Neural crest cell (in vitro differentiated cells): ENCODE measurements at places on chromosomes 5 and 9. TPM values are rescaled to one million over a fixed set of nuclear protein-coding genes. Genes with fewer than 3 reads are reported as not detected.

Gene IL9
- total RNA-seq = not detected in 2 replicates

Gene C9orf153
- total RNA-seq = 0.19 and 0.34 TPM in 2 replicates

Gene RCL1
- 12.7 TPM in 2 replicates for total RNA-seq

Gene TXNDC8
- total RNA-seq = not detected in 2 replicates

Gene DCANP1
- total RNA-seq = not detected in 2 replicates

Gene SLC34A1
- 0.16 TPM in 1 of 2 replicates, not detected in the other for total RNA-seq

Gene GABRA6
- total RNA-seq = not detected in 2 replicates

Gene NOXA1
- 0.89 and 0.98 TPM in 2 replicates for total RNA-seq

Gene GHR
- 0.27 and 0.61 TPM in 2 replicates for total RNA-seq

- no peak for DNase-seq
- peaks cover 2% of the 10 kb centered on the region for H3K36me3 ChIP-seq
- H3K4me1 ChIP-seq = peaks cover 5% of the 10 kb centered on the region
- H3K27me3 ChIP-seq = no peaks in the 10 kb centered on the region
- no peak overlapping the region for H3K27ac ChIP-seq
Observed at GRCh38 chr9:125532412-125532811, 174.6 kb downstream of the MAPKAP1 start.

GRCh38 chr9:5750569-5750968 is 82.3 kb downstream of the ERMP1 start:
- DNase-seq = no peak
- H3K4me3 ChIP-seq = no peak overlapping the region
- no peaks in the 10 kb centered on the region for H3K4me1 ChIP-seq
- H3K27me3 ChIP-seq = no peaks in the 10 kb centered on the region
- no peak overlapping the region for H3K27ac ChIP-seq

- peaks cover 29% of the 10 kb centered on the region for H3K27me3 ChIP-seq
- no peak overlapping the region for H3K27ac ChIP-seq
- no peaks in the 10 kb centered on the region for H3K36me3 ChIP-seq
- DNase-seq = no peak
Observed at GRCh38 chr5:176847726-176848290, 37.4 kb downstream of the UNC5A start.

DNA sequence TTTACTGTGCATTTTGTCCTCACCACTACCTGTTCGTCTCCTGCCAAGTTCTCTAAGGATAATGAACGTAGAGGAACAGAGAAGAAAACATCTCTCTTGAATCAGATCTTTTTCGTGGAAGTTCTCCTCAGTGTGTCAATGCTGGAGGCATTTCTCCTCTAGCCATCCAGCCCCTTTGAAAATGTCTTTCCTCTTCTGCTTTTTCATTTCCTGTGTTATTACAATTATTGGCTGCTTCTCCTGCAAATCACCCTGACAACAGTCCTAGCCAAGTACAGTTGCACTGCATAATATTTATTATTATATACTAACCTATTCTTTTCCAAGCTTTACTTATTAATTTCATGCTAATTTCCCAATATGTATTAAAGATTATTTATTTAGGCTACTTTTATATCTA is 61.8 kb upstream of the TRPM3 start:
- H3K4me1 ChIP-seq = no peaks in the 10 kb centered on the region
- H3K36me3 ChIP-seq = no peaks in the 10 kb centered on the region
- H3K27me3 ChIP-seq = no peaks in the 10 kb centered on the region
- no peak overlapping the region for H3K27ac ChIP-seq

DNA sequence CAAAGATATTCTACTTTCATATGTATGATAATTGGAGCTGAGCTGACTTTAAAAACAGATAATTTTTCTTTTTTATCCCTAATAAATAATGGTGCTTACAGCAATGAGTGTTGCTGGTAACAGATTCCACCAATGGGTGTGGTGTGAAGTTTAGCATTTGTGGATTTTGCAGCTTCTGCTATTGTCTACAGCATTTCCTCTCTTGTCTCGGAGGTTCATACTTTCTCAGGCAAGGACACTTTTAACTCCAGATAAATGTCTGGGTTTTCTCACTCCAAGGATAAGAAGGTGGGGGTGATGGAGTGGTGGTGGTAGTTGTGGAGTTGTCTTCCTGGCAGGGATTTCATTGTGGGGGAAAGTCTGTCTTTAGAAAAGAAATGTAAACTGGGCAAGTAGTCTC is 120.0 kb upstream of the CDKN2B start:
- H3K4me1 ChIP-seq = no peaks in the 10 kb centered on the region
- H3K4me3 ChIP-seq = no peak overlapping the region
- DNase-seq = no peak

DNA sequence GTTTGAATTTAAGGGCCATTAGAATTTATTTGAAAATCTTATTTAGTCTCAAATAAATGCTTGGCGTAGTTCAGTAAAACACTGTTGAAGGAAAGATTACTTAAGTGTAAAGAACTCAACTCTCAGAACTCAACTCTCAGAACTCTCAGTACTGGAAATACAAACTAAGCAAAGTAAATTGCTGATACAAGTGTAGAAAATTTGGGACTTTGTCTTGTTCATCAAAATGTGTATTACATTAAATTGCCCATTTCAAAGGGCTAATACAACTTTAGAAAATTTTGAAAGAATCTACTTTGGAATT is 99.4 kb downstream of the CSNK1G3 start:
- H3K4me3 ChIP-seq = no peak overlapping the region
- H3K27ac ChIP-seq = no peak overlapping the region
- no peaks in the 10 kb centered on the region for H3K4me1 ChIP-seq
- DNase-seq = no peak

DNA sequence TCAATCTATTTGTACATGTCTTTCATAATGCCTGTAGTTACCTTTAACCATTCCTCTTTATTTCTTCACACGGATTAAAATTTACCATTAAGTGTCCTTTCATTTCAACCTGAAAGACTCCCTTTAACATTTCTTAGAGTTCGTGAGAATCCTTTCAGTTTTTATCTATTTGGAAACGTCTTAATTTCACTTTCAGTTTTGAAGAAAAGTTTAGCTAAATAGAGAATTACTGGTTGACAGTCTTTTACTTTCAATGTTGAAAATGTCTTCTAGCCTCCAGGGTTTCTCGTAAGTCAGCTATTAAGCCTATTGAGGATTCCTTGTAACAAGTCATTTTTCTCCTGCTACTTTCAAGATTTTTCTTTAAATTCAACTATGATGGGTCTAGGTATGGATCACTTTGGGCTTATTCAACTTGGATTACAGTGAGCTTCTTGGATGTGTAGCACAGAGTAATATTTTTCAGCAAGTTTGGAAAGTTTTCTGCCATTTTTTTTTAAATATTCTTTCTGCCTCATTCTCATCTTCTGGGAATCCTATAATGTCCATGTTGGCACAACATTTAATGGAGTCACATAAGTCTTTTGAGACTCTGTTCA is 48.5 kb downstream of the RFX3 start:
- H3K4me1 ChIP-seq = peaks cover 68% of the 10 kb centered on the region
- no peak overlapping the region for H3K4me3 ChIP-seq
- DNase-seq = no peak
- no peaks in the 10 kb centered on the region for H3K27me3 ChIP-seq
- H3K27ac ChIP-seq = no peak overlapping the region
- H3K36me3 ChIP-seq = peaks cover 13% of the 10 kb centered on the region

GRCh38 chr5:62718324-62718723 is 139.7 kb downstream of the LRRC70 start:
- DNase-seq = no peak
- no peaks in the 10 kb centered on the region for H3K36me3 ChIP-seq
- H3K27me3 ChIP-seq = peaks cover 3% of the 10 kb centered on the region
- H3K4me1 ChIP-seq = peaks cover 31% of the 10 kb centered on the region
- H3K27ac ChIP-seq = no peak overlapping the region

DNA sequence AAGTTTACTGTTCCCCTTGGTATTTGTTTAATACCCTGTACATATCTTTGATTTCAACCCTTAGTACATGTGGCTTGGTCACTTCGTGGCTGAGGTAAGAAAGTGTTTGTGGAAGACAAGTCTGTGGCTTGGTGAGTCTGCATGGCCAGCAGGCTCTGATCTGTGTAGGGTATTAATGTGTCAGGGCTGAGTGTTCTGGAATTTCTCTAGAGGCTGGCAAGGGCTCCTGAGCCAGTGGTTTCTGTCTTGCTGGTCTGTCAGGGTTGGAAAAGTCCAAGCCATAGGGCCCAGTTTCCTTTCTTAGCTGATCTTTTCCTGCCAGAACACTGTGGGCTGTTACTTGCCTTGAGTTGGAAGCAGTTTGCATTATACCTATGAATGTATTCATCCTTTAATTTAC is 48.0 kb upstream of the FBXL7 start:
- no peaks in the 10 kb centered on the region for H3K36me3 ChIP-seq
- no peaks in the 10 kb centered on the region for H3K4me1 ChIP-seq
- H3K27ac ChIP-seq = no peak overlapping the region
- H3K27me3 ChIP-seq = no peaks in the 10 kb centered on the region
- no peak overlapping the region for H3K4me3 ChIP-seq

DNA sequence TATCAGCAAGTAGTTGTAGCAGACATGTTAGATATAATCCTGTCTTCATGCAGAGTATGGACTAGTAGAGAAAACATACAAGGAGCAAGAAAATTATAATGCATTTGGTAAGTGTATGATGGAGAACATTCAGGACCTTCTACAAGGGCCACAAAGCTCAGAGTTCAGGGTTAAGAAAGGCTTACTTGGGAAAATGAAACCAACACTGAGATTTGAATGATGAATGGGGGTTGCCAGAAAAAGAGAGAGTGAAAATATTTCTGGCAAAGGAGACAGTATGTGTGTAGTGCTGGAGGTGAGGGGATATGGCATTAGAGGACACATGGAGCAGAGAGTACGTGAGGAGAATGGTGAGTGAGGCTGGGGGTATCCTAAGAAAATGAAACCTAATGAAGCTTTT is 169.8 kb upstream of the STK32A start:
- no peak overlapping the region for H3K4me3 ChIP-seq
- DNase-seq = no peak
- H3K27me3 ChIP-seq = no peaks in the 10 kb centered on the region
- no peaks in the 10 kb centered on the region for H3K4me1 ChIP-seq
- H3K36me3 ChIP-seq = no peaks in the 10 kb centered on the region

- H3K36me3 ChIP-seq = no peaks in the 10 kb centered on the region
- peaks cover 40% of the 10 kb centered on the region for H3K4me1 ChIP-seq
Observed at GRCh38 chr9:117703537-117703936, 666 bp upstream of the TLR4 start.

- no peak for DNase-seq
- peaks cover 10% of the 10 kb centered on the region for H3K4me1 ChIP-seq
- no peaks in the 10 kb centered on the region for H3K27me3 ChIP-seq
- H3K36me3 ChIP-seq = no peaks in the 10 kb centered on the region
- no peak overlapping the region for H3K4me3 ChIP-seq
Observed at GRCh38 chr5:115559524-115559923, 14.9 kb upstream of the FEM1C start.

DNA sequence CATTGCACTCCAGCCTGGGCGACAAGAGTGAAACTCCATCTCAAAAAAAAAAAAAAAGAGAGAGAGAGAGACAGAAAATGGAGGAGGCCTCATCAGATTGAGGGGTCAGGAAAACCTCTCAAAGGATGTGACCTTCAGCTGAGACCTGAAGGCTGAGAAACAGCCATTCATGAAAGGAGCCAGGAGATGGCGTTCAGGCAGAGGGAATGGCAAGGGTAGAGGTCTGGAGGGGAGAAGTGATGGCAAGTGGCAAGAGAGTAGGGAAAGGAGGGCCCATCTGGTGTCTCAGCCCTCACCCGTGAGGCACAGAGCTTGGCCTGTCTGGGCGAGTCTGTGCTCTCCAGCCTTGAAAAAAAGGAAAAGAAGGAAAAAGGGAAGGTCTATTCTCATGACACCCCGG is 17.0 kb downstream of the CAMK2A start:
- H3K36me3 ChIP-seq = no peaks in the 10 kb centered on the region
- H3K27ac ChIP-seq = no peak overlapping the region
- DNase-seq = peak; percentile 31

DNA sequence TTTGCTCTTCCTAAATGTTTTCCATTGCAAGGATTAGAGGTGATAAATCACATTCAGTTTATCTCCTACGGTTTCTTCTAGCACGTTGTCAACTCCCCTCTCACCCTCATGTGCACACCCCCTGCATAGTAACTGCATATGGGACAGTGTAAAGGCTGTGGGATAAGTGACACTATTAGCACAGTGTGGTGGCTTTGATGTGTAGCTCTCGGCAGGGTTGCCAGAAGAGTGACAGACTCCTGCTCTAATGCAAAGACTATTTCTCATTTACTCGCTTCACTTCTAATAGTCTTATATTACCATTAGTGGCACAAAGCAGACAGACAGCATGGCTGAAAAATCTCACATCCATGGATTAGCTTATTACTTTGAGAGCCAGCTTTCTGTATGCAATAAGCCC is 454.6 kb downstream of the CETN3 start:
- H3K4me3 ChIP-seq = no peak overlapping the region
- H3K27ac ChIP-seq = no peak overlapping the region
- H3K36me3 ChIP-seq = no peaks in the 10 kb centered on the region
- H3K4me1 ChIP-seq = peaks cover 8% of the 10 kb centered on the region

DNA sequence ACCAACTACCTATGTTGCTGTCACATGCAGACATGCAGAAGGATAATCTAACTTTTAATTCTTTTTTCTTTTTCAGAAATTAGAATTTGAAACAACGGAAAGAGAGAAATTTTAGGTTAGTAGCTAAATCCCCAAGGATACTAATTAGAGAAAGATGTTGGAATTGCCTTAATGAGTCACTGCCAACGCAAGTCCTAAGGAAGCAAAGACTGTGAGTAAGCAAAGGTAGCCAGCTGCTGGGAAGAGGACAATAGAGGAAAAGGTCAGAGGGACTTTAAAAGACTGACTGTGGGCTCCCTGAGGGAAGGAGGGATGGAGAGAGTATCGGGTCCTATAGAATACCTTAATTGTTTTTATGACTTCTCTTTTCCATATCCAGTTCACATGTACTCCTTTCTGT is 461.9 kb upstream of the PAPPA start:
- no peaks in the 10 kb centered on the region for H3K27me3 ChIP-seq
- H3K4me1 ChIP-seq = no peaks in the 10 kb centered on the region
- no peaks in the 10 kb centered on the region for H3K36me3 ChIP-seq
- no peak for DNase-seq

DNA sequence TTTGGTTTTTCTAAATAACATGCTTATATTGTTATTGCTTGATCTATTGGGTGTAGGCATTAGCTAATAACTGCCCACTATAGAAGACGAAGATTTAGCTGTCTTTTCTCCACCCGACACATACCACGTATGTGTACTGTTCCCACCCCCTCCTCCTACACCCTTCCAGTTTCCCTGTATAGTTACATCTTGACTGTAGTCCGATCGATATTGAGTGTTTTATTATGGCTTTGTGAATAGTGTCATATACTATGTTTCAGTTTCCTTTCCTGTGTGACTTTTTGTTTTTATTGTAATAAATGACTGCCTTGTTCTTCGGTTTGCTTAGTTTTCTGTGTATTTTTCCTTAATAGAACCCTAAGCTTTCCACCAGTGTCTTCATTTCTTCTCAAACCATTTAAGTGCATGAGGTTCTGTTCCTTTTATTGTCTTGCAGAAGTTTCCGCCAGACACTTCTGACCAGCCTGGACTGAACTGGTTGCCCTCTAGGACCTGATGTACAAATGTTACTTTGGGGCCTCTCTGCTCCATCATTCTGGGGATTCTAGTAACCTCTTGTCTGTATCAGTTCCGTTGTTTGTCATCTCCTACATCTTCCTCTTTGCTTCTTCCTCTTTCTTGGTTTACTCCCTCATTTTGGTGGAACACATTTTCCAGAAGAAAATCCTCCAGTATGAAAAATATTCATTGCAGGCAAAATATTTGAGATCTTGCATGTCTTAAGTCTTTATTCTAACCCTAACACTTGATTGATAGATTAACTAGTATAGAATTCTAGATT is 61.8 kb downstream of the PRKACG start:
- no peaks in the 10 kb centered on the region for H3K4me1 ChIP-seq
- H3K27ac ChIP-seq = no peak overlapping the region
- H3K4me3 ChIP-seq = no peak overlapping the region
- no peak for DNase-seq
- peaks cover 2% of the 10 kb centered on the region for H3K36me3 ChIP-seq
- H3K27me3 ChIP-seq = peaks cover 6% of the 10 kb centered on the region
